Activated CD8-positive, alpha-beta T cell treated with anti-CD3 and anti-CD28 coated beads for 36 hours (primary cell): ENCODE measurements at places on chromosomes 11 and 22. TPM values are rescaled to one million over a fixed set of nuclear protein-coding genes. Genes with fewer than 3 reads are reported as not detected.

The MLC1 gene
- 1.5 TPM for total RNA-seq

The TRIM29 gene
- total RNA-seq: not detected

The CCDC15 gene
- 4.8 TPM for total RNA-seq

The TMEM25 gene
- total RNA-seq: 15.0 TPM

The GGTLC3 gene
- not detected for total RNA-seq

The CRELD2 gene
- 26.1 TPM for total RNA-seq

The APOBEC3H gene
- total RNA-seq: 6.8 TPM

The RGL4 gene
- total RNA-seq: 16.7 TPM

The PLA2G3 gene
- not detected for total RNA-seq

The ASPHD2 gene
- total RNA-seq: 14.0 TPM

The GRK3 gene
- total RNA-seq: 26.7 TPM

The SEZ6L gene
- total RNA-seq: not detected

The OR8K5 gene
- total RNA-seq: not detected

The USP2 gene
- total RNA-seq: 0.61 TPM

The PLEKHB1 gene
- total RNA-seq: 11.8 TPM

The KRTAP5-9 gene
- not detected for total RNA-seq

The LRP5 gene
- total RNA-seq: 10.5 TPM

The KLHDC7B gene
- 6.8 TPM for total RNA-seq

The CARNS1 gene
- total RNA-seq: 6.9 TPM

The NAALADL1 gene
- 6.6 TPM for total RNA-seq

The LRRC51 gene
- total RNA-seq: 7.7 TPM

The VWA5A gene
- 4.4 TPM for total RNA-seq

The ALX4 gene
- not detected for total RNA-seq

The OR51E2 gene
- not detected for total RNA-seq

The AMOTL1 gene
- total RNA-seq: 1.5 TPM

The KIF18A gene
- total RNA-seq: 23.2 TPM

The OR4P4 gene
- not detected for total RNA-seq

The PDE3B gene
- total RNA-seq: 43.1 TPM

The KCNJ11 gene
- total RNA-seq: 2.4 TPM

The RASL10A gene
- total RNA-seq: not detected

The APOBEC3B gene
- 5.1 TPM for total RNA-seq

The ENTHD1 gene
- total RNA-seq: 0.34 TPM

The LRRC55 gene
- not detected for total RNA-seq

The PANX3 gene
- total RNA-seq: not detected

The FADS1 gene
- total RNA-seq: 34.4 TPM

The SCGB1D2 gene
- total RNA-seq: not detected

The PLEKHA7 gene
- 6.0 TPM for total RNA-seq

The ASRGL1 gene
- total RNA-seq: 6.7 TPM

The C11orf86 gene
- total RNA-seq: not detected
